ENCODE measurements at places on chromosomes 6 and 20.
A peak's percentile ranks its signal among the peaks of the same experiment; 100 is the strongest.

- DNase-seq = peak; percentile 92
Observed at GRCh38 chr6:27893836-27894807, 18.1 kb downstream of the OR2B2 start.

GRCh38 chr6:97995158-97995557 is 712.1 kb upstream of the MMS22L start:
- no peak for DNase-seq

- DNase-seq = no peak
Observed at GRCh38 chr6:37557645-37558114, 58.0 kb upstream of the CCDC167 start.

DNA sequence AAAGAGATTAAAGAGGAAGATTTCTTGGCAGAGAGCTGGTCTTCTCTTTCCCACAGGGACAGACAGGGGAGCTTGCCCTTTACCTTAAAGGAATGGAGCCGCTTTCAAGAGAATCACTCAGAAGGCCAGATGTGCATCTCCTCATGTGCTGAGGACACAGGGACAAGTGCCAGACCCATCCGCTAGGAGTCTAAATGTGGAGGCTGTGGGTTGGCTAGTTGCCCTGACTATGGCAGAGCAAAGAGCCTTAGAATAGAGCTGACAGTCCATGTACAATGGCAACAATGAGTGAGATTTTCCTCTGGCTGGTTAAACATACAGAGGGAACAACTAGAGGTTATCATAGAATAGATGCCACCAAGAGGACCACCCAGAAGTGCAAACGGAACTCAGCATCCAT is 7.3 kb upstream of the DOK5 start:
- DNase-seq = no peak

GRCh38 chr6:142857233-142857761 is 87.7 kb downstream of the HIVEP2 start:
- no peak for DNase-seq

DNA sequence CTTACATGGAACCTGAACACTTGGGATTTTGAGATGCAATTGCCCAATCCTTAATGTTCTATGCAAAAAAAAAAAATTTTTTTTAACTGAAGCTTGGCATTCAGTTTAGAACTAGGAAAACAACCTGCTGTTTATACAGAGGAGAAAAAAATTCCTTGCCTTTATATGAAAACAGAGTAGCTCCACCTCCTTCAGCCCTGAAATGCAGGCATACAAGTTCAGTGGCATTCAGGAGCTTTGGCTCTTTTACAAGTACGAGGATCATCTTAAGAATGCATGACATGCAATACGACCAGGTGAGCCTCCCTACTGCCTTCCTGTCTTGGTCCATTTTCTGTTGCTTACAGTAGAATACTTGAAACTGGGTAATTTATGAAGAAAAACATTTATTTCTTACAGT is 20.4 kb downstream of the PAX1 start:
- no peak for DNase-seq

GRCh38 chr6:125577124-125577662 is 172.2 kb upstream of the HEY2 start:
- no peak for DNase-seq

DNA sequence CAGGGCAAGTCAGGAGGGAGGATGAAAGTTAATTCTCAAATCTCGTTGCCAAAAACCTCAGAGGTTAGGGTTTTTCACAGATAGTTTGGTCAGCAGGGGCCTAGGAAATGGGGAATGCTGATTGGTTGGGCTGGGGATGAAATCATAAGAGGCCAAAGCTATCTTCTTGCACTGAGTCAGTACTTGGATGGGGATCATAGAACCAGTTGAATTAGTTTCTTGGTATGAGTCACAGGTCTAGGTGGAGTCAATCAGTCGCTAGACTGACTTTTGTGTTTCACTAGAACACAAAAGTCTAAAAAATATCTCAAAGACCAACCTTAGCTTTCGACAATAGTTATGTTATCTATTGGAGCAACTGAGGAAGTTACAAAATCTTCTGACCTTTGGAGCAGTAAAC is 368.5 kb downstream of the TBC1D32 start:
- DNase-seq = no peak

- DNase-seq = no peak
Observed at GRCh38 chr20:60652046-60652445, 600.0 kb upstream of the CDH4 start.

All from COR-L47 (cell line).